Activated effector memory CD4-positive, alpha-beta T cell treated with anti-CD3 and anti-CD28 coated beads, Interleukin-2, amount 50 U/mL, for 16 hours (primary cell): ENCODE measurements at places on chromosomes 3 and 15.

DNA sequence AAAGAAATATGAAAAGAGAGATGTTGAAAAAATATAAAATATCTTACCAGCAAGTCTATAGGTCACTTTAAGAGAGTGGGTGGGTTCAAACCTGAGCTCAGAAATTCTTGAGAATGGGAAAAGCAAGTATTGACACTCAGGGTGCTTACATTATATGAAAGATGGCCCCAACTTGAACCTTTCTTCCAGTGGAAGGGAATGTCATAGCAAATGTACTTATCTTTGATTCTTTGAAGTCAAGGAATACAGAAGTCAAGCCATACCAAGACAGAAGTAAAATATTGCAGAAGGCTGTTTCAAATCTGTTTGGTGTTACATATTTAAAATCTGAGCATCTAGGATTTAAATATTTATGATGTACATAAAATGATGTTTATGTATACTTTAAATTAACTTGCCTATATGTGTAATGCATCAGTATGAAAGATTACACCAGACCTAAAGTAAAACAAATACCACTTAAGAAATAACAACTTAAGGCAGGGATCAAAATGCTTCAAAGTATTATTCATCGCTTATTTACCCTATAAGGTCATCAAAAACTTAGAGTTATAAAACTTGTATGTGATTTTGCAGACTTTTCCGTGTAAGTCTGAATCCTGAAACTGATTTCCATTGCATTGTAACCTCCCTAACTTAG is 8.7 kb downstream of the MME start:
- DNase-seq, result no peak

DNA sequence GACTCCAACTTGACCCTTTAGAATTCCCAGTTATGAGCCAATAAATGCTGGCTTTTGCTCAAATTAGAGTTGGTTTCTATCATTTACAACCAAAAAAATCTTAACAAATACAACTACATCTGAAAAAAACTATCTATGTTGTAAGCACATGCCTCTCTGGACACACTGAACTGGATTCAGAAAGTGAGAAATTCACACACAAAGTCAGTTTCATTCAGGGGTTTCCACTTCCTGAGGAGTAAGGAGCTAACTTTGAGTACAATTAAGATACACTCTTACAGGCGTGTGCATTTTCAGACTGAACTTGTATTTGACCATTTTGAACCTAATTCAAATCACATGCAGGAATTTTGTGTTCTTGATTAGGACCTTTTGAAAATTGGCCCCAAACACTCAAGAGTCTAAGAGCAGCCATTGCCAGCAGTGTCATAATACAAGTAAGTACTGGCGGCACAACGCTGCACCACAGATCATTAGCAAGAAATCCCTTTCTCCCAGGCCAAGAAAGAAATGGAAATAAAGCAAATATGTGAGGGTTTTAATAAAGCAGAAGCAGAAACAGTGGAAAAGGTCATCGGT is 31.2 kb downstream of the LINS1 start:
- DNase-seq, result no peak

DNA sequence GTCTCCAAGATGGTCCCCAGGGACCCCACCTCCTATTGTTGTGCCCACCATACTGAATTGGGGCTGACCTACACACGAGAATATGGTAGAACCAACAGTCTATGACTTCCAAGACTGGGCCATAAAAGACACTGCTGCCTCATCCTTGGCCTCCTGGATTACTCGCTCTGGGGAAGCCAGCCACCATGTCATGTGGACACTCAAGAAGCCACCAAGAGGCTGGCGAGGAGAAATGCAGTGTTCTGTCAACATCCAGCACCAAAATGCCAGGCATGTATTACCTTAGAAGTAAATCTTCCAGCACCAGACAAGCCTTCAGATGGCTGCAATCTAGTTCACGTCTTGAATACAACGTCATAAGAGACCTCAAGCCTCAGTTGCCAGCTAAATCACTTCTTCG is 17.1 kb upstream of the TPM1 start:
- DNase-seq, result no peak

GRCh38 chr3:39255503-39256325 is 24.1 kb downstream of the CX3CR1 start:
- DNase-seq, result no peak

GRCh38 chr3:129975705-129976048 is 1.2 kb downstream of the TRH start:
- no peak for DNase-seq

- no peak for DNase-seq
Observed at GRCh38 chr3:120098710-120099109, 4.5 kb upstream of the GSK3B start.

DNA sequence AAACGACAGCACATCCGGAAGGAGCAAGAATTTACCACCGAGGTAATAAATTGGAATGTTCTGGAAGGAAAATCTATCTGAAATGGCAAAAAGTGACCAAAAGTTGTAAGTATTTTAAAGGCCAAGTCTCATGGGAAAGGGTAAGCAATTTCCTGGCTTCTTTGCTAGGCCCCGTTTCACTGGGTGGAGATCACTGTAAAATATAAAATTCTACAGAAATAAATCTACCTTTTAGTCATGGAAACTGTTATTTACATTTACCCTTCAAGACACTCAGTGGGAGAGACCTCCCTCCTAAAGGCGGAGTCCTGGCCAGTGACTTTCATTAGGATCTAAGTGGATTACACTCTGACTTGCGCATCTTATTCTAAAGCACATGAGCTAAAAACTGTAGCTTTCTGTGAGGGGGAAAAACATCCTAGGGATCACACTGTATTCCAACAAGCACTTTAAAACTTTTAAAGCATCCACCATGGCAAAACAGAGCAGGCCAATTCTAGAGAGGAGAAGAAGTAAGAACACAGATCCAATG is 28.8 kb downstream of the LYZL4 start:
- no peak for DNase-seq

DNA sequence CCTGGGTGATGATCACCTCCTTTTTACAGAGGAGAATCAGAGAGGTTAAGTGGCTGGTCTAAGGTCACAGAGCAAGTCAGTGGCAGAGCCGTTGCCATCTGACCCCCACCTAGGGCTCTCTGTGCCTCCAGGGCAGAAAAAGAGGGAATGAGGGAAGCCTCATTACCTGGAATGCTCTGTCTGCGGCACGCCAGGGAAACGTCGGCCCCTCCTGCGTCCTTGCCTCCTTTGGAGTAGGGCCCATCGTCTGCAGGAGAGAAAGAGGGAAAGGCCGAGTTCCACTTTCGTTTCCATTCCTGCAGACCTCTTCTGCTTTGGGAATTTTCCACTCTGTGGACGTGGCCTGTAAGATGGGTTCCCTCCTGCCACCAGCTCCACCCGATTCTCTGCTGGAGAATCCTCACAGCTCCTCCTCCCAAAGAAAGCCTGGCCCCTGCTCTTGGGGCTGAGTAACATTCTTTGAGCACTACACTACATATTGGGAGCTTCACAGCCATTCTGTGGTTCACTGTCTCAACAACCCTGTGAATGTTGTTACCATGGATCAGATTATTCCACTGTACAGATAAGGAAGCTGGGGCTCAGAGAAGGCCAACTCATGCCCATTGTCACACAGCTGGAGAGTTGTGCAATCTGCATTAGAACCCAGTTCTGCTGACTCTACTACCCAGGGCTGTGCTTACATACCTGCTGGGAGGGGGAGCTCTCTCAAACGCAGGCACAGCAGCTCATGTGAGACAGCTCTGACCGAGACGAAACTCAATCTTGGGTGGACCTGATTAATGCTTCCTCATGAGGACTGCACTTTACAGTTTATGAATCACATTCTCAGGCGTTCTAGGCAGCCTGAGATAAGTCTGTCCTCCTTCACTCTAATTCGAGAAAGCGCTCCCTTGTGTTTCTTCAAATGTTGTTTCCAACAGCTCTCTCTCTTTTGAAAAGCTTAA is 14.2 kb downstream of the GRIP2 start:
- DNase-seq, result peak; percentile 41

GRCh38 chr3:131403216-131403895 is 21.8 kb downstream of the NUDT16 start:
- DNase-seq, result no peak

DNA sequence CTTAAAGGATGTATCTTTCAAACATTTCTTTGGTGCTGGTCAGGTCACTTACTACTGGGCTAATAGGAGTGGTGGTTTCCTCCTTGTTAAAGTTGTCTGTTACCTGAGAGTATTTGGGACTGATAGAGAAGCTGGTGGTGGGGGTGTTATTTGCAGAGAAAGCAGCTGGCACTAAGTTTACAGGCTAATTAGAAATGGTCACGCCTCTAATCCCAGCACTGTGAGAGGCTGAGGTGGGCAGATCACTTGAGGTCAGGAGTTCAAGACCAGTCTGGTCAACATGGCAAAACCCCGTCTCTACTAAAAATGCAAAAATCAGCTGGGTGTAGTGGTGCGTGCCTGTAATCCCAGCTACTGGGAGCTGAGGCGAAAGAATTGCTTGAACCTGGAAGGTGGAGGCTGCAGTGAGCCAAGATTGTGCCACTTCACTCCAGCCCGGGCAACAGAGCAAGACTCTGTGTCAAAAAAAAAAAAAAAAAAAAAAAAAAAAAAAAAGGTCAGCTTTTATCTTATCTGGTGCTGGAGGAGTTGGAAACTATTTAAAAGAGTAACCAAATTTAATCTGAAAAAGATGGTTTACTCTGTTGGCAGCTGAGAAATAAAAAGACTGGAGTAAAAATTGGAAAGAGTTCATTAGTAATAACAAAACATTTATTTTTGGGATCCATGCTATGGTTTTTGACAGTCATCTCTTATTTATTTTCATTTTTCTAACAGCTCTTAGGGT is 332.6 kb downstream of the PTPRG start:
- DNase-seq, result no peak

DNA sequence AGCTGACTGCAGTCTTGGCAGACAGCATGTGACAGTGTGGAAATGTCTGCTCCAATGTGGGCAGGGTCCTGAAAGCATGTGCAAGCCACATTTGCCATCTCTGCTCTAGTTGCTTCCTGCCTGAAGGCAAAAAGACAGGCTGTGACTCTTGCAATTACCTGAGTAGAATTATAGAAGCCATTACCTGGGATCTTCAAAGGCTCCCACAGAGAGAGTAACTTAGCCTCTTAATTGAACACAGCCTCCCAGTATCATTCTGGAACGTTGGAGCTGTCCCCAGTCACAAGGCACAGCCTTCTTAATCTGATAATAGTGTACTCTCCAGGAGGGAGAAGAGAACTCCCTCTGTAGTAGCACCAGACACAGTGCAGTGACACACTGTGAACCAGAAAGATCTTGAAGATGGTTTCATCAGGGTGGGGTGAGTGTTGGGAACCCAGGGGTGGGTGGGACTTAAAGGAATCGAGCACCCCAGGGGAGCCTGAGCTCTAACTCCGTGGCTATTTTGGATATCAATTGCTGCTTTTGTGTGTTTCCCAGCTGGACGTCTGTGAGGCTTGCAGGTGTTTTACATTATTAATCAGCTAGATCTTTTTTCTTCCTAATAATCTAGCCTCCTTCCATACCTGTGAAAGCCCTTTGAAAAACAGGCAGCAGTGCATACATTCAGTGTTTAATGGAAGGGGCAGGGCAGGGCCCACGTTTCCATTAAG is 40.6 kb upstream of the GLCE start:
- DNase-seq, result no peak

GRCh38 chr3:124584552-124585391 is 145.5 kb upstream of the UMPS start:
- peak; percentile 77 for DNase-seq

- DNase-seq, result peak; percentile 86
Observed at GRCh38 chr3:192892981-192893700, 24.5 kb downstream of the MB21D2 start.

DNA sequence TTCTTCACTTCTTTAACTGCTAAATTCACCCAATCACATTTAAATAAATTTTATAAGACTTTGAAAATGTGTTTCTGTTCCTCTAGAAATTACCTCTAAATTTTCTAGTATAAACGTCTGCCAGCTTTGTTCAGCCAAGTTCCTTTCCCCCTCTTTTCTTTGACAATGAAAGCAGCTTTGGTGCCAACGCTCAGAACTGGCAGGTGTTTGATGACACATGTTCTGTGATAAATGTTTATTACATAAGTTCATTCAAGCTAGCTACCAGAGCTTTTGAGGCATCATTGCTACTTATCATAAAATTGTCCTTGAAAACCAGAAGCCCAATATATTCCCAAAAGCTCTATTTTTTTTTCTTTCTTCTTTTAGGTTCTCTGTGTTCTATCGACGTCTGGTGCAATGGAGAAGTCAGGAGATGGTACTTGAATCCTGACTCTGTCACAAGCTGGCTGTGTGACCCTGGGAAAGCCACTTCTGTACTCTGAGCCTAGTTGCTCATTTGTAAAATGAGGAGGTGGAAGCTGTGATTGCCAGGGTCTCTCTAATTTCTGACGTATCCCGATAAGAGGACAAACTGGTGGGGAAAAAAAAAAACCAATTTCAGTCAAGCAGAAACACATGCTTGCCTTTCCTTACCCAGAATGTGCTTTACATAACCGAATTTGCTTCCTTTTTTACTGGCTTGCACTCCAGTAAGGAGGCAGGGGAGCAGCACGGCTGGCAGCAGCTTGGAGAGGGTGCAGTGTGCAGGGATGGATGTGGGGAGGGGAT is 187.1 kb upstream of the LPP start:
- no peak for DNase-seq

- DNase-seq, result no peak
Observed at GRCh38 chr3:169596126-169596525, 67.4 kb downstream of the MECOM start.

- no peak for DNase-seq
Observed at GRCh38 chr15:38474155-38474757, 20.3 kb downstream of the FAM98B start.

- DNase-seq, result no peak
Observed at GRCh38 chr3:150806185-150806835, 43.3 kb upstream of the SIAH2 start.

- DNase-seq, result no peak
Observed at GRCh38 chr15:88348579-88349230, 92.2 kb upstream of the NTRK3 start.

DNA sequence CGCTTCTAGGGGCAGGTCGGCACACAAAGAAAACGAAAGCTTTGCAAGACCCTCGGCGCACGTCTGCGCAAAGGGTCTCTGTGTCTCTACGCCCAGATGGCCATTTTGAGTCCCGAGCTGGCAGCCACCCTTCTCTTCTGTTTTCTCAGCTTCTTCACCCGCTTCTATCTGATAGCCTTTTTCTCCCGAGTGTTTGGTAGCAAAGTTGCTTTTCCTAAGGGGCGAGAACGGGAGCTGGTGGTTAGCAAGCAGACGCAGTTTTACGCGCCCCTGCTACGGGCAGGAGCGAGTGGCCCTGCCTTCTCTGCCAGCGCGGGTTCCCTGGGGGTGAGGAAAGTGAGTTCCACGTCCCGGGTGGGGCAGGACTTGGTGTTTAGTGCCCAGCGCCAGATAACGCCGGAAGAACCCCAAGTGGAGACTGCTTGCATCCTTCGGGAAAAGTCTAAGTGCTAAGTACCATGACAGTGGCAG is 2.9 kb upstream of the MKRN2 start:
- DNase-seq, result no peak
